Stimulated activated CD4-positive, alpha-beta T cell treated with anti-CD3 and anti-CD28 coated beads, Interleukin-1b, Interleukin-23, amount 100 ng/mL, for 24 hours (primary cell): ENCODE measurements at places on chromosomes 1 and 21.

- DNase-seq: no peak
Observed at GRCh38 chr1:97451046-97451826, 469.6 kb downstream of the DPYD start.

- DNase-seq: no peak
Observed at GRCh38 chr1:211606914-211607753, 28.2 kb upstream of the SLC30A1 start.

DNA sequence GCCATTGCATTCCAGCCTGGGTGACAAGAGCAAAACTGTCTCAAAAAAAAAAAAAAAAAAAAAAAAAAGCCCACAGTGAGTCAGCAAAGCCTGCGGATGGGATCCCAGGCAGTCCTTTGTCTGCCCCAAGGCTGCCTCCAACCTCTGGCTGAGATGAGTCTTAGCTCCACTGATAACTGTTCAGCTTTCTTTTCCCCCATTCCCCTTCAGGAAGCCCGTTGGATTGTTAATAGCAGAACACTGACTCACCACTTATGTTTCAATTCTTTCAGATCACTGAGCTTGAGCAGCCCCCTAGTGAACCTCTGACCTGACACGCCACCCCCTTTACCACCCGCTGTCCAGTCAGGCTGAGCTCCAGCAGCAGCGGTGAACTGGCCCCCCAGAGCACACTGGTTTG lies 57.5 kb downstream of the ERG start:
- no peak for DNase-seq

DNA sequence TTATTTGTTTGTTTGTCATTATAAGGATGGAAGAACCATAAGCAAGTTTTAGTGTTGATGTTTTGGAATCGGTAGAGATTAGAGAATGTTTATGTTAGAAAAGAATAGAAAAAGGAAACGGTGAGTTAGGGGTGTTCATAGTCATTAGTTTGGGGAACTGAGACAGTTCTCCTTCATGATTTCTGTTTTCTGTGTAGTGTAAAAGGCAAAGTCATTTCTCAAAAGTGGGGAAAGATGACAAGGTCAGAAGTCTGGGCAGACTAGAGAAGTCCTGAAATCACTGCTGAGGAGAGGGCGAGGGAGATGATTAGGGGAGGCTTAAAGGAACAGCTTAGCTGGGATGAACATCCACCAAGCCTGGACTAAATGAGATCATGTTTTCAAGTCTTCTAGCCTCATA lies 498.9 kb downstream of the TTLL7 start:
- DNase-seq: no peak

GRCh38 chr21:26844258-26845065 lies 747 bp downstream of the ADAMTS1 start:
- DNase-seq: no peak

- no peak for DNase-seq
Observed at GRCh38 chr1:11061652-11062365, 2.0 kb upstream of the SRM start.

GRCh38 chr1:43565600-43566360 lies 35.1 kb downstream of the PTPRF start:
- DNase-seq: no peak

DNA sequence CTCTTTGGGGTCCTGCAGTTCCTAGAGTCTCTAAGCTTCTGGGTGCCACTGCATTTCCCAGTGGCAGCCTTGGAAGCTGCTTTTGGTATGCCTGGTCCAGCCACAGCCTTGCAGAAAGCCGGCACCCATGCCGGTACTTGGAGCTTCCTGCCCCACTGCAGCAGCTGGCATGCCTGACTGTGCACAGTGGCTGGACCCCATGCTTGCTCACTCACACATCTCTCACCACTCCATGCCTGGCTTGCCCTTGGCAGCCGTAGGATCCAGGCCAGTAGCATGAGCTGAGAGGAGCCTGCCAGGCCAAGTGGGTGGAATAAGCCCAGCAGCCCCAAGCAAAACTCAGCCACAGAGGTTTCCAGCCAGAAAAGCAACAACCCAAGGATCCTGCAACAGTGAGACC lies 20.3 kb upstream of the FNBP1L start:
- DNase-seq: no peak

DNA sequence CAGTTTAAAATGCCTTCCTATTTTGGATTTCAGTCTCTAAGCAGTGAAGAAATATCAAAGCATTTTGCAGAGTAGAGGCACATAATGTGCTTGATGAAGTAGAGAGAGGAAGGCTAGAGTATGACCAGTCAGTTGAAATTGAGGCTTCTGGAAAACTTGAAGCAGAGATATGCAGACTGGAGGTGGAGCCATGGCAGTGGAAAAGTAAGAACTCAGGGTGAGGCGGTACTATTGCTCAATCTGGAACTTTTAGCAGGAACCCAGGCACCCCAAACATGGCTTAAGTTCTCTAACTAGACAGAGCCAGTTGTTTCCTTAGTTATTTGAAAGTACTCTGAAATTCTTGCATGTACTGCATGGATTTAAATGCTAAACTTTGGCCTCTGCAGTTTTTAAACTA lies 288.6 kb downstream of the HHAT start:
- DNase-seq: no peak

- no peak for DNase-seq
Observed at GRCh38 chr1:202010180-202011015, at the start of gene ELF3. ELF3 (plus strand) TSS chr1:202010587; CDS start chr1:202011137, 550 bp downstream.

GRCh38 chr1:116811321-116811720 lies 57.1 kb downstream of the CD2 start:
- DNase-seq: no peak

DNA sequence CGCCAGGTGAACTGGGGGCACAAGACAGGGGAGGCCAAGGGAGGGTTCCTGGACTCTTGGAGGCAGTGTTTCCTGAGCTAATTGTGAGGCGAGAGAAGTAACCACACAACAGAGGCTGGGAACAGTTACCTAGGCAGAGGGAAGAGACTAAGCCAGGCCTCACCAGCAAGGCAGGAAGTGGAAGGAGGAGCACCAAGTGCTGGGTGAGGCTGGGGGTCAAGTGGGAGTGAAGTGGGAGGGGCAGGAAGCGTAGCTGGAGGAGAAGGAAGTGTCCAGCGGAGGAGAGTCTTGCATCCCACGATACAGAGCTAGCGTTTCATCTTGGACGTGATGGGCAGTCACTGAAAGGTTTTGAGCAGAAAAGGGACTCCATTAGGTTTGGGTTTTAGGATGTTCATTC lies 48.3 kb upstream of the CAPZB start:
- no peak for DNase-seq

DNA sequence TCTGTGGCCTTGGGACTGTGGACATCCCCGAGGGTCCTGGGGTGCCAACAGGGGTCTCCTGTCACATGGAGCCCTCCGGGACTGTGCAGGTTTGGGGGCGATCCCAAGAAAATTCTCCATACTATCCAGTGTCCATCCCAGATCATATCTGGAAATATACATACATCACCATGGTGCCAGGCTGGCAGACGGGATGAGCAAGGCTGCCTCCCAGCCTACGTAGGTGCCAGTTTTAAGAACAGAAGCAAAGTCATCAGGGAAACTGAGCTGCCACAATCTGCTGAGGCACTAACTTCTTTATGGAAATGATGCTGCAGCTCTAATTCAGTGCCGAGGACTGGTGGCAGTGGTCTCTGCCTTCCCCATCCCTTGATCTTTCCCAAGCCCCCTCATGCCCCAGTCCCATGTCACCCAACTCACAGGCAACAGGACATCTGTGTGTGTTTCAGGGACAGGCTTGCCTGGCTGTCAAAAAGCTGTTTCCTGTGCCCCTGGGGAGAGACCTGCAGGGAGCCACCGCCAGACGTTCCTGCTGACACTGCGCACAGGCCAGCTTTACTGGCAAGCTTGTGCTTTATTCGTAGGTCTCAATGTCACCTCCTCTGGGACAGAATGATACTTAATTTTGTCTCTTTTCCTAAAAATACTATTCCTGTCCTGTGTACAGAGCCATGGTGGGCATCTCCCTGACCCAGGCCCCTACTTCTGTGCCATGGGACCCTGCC lies 15.5 kb downstream of the TEX35 start:
- no peak for DNase-seq

DNA sequence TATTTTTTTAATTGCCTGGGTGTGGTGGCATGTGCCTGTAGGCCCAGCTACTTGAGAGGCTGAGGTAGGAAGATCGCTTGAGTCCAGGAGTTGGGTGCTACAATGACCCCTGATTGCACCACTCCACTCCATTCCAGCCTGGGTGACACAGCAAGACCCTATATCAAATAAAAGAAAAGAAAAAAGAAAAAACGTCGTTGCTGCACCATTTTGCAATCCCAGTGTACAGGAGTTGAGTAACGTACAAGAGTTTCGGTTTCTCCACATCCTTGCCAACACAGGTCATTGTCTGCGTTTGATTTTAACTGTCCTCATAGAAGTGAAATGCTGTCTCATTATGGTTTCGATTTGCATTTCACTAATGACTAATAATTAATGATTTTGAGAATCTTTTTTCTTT lies 7.9 kb downstream of the ZNF684 start:
- DNase-seq: no peak

- no peak for DNase-seq
Observed at GRCh38 chr1:41851589-41851988, 67.1 kb downstream of the HIVEP3 start.

GRCh38 chr1:40372658-40373322 lies 737 bp upstream of the SMAP2 start:
- no peak for DNase-seq

DNA sequence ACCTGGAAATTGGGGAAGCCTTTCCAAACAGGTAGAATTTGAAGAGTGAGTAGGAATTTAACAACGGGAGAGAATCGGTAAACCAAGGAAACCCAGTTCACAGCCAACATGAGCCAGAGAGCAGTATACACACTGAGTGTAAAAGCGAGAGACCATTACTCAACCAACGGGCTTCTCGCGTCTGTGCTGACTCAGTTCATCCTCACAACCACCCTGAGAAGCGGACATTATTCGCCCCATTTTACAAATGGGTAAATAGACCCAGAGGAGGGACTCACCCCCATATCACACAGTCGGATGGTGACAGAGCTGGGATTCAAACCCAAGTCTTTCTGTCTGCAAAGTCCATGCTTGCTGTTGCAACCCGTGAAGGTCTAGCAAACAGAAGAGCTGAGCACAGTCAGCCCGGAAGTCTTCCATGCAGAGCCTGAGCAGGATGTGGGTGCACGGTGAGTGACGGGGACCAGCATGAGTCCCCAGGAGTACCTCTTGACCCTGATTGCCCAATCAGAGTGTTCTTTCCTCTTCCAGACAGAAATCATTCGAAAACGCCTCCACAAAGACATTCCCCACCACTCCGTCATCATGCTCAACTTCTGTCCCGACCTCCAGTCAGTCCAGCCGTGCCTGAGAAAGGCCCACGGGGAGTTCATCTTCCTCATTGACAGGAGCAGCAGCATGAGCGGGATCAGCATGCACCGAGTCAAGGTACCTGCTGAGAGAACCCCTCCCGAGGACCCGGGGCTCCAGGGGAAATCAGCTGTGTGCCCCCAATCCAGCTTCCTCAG lies 32.3 kb downstream of the VWA5B1 start:
- peak; percentile 37 for DNase-seq

DNA sequence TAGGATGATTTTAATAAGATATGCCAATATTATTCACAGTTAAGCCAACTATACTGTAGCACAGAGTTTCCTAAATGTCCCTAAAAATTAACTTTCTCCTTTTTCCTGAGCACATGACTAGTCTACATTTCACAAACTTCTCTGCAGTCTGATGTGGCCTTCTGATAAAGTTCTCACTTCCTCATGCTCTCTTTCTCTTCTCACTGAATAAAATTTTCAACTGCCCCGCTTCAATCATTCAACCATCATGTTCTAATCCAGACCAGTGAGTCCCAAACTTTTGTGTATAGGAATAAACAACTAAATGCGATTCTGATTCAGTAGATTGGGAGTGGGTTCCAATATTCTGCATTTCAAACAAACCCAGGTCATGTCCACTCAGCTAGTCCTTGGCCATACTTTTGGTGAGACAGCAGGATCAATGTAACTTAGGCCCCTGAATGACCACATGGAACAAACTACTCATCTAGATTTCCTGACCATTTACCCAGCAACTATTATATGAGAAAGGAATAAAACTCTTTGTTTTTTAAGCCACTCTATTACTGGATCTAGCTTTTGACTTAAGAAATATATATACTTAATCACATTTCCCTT lies 20.1 kb downstream of the TUT4 start:
- DNase-seq: no peak

DNA sequence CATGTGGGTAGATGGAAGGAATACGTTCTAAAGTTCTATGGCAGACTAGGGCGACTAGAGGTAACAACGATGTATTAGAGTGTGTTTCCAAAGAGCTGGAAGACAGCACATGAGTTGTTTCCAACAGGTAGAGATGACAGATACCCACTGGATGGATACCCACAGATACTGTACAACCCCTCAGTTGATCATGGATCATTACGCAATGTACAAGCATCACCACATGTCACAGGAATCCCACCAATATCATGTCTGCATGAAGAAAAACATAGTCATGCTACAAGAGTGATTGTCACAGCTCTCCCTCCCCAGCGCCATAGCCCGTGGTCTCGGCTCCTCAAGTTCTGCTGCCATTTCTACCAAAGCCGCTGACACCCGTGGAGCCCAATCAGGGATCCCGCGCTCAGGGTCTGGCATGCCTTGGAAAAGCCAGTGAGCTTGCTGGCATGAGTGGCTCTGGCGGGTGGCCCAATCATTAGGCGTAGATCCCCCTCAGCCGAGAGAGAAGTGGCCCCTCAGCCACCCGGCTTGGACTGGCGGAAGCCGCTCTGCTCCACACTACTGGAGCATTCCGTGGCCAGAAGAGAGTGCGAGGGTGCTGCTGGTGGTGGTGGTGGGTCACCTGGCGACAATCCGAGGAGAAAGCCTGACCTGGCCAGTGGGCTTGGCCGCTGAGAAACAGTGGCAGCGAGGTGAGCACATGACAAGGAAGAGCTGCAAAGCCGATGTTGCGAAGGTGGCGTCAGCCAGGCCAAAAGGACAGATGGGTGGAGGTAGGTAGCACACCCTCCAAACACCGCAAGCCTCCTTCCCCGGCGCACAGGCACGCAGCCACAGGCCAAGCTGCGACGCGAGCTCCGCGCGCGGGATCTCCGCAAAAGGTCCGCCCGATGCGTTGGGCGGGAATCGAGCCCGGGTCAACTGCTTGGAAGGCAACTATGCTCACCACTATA lies 65.7 kb upstream of the FCGR2A start:
- no peak for DNase-seq

DNA sequence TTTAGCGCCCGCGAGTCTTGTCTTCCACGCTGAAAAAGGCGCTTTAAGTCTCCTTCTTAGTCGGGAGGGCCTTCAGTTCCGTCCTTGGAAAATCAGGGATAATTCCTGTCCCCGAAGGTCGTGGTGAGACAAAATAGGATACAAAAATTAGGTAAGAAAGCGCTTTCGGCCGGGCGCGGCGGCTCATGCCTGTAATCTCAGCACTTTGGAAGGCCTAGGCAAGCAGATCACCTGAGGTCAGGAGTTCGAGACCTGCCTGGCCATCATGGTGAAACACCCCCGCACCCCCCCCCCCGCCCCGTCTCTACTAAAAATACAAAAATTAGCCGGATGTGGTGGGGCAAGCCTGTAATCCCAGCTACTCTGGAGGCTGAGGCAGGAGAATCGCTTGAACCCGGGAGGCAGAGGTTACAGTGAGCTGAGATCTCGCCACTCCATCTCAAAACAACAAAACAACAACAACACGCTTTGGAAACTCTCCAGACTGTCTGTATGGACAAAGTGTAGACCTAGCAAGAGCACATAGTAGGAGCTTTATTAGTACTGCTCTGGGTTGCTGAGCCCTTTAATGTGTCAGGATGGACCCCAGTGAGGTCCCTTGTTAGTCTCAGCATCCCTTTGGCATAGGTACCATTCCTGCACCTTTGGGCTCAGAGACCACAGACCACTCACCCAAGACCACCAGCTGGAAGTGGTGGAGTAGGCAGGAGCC lies 790 bp upstream of the TMEM54 start:
- no peak for DNase-seq
